ENCODE measurements at places on chromosomes 4 and X.

GRCh38 chr4:76194325-76194724, 19.3 kb downstream of the SCARB2 start:
- no peak for DNase-seq

GRCh38 chrX:15293451-15293850, 22.0 kb downstream of the ASB11 start:
- DNase-seq: no peak

GRCh38 chr4:72006586-72006985, 25.2 kb upstream of the NPFFR2 start:
- no peak for DNase-seq

GRCh38 chr4:176507845-176508533, 188.2 kb downstream of the SPCS3 start:
- no peak for DNase-seq

DNA sequence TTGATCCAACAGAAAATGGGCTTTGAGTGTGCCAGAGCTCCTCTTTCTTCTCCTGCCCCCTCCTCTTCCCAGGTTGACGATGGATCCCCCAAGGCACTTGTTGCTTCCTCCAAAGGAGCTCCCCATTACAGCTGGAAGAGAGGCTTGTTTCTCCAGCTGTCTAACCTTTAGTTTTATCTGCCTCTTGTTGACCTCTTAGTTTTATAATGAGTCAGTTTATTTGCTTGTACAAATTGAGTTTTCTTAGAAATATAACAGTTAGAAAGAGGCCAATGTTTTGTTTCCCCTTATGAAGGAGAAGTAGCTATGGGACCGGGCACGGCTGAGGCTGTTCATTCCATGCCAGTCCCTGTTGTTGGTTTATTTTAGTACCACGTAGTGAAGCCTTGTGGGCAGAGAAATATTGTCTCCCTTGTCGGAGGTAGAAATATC, 158.2 kb downstream of the SPRY1 start:
- no peak for DNase-seq

DNA sequence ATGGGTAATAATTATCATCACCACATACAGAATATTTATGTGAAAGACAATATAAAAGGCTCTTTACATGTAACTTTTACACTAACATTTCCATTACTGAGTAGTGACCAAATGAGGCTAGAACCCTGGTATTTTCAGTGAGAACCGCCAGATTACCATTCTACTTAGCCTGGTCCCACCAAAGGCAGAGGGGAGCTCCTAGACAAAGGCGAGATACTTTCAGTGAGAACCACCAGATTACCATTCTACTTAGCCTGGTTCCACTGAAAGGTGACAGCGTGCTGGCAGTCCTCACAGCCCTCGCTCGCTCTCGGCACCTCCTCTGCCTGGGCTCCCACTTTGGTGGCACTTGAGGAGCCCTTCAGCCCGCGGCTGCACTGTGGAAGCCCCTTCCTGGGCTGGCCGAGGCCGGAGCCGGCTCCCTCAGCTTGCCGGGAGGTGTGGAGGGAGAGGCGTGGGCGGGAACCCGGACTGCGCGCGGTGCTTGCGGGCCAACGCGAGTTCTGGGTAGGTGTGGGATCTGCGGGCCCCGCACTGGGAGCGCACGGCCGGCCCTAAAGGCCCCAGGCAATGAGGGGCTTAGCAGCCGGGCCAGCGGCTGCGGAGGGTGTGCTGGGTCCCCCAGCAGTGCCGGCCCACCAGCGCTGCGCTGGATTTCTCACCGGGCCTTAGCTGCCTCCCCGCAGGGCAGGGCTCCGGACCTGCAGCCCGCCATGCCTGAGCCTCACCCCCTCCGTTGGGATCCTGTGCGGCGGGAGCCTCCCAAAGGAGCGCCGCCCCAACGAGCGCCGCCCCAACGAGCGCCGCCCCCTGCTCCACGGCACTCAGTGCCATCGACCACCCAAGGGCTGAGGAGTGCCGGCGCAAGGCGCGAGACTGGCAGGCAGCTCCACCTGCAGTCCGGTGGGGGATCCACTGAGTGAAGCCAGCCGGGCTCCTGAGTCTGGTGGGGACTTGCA, 1276.1 kb downstream of the PCDH7 start:
- DNase-seq: no peak

- DNase-seq: no peak
Observed at GRCh38 chr4:2064276-2064991, 5.3 kb downstream of the NAT8L start.

DNA sequence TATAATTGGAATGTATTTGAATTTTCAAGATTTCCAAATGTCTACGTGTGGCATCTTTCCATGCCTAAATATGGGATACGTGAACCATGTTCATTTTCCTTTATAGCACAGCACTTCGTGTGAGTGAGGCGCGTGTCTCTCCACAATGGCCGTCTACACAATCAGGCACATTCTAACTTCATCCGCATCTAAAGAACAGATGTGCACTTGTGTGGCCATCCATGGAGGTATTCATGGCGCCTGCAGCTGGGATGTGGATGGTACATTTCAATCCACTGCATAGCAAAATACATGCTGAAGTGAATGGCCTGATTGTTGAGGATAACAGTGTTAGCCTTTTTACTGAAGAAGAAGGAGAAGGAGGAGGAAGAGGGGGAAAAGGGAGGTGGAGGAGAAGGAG, 34.5 kb upstream of the TRIM2 start:
- DNase-seq: no peak

DNA sequence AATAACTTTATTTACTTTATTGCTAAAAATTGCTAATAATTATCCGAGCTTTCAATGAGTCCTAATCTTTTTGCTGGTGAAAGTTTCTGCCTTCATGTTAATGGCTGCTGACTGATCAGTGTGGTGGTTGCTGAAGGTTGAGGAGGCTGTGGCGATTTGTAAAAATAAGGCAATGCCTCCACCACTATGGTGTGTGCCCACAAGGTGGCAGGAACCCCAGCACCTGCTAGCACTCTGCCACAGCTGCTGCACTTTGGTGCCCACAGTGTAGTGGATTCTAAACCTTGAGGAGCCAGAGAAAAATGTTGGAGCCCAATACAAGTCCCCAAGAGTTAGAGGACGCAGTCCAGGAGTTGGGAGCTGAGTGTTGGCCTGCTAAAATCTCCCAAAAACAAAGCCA, 1237.1 kb downstream of the PCDH19 start:
- no peak for DNase-seq

GRCh38 chrX:374596-374995, 12.1 kb downstream of the PPP2R3B start:
- no peak for DNase-seq

DNA sequence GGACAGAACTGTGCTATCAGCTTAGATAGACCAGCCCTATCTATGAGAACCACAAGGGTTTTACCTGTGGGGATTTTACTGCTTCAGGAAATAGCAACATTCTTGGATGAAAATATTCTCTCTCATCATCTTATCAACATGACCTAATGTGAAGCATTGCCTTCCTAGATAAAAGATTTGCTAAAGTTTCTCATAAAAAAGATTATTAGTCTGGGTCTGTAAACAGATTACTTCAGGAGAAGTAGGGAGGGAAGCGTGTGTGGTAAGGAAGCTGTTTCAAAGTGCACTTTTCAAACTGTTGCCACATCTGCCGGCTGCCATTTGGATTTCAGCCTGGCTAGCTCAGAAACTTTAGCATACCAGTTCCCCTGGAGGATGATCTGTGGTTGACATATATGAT, at the start of gene NOX1:
NOX1 (minus strand) TSS at position 35 of the 400 bp plus-strand sequence. CDS start 220 bp downstream, outside the sequence.
- no peak for DNase-seq

DNA sequence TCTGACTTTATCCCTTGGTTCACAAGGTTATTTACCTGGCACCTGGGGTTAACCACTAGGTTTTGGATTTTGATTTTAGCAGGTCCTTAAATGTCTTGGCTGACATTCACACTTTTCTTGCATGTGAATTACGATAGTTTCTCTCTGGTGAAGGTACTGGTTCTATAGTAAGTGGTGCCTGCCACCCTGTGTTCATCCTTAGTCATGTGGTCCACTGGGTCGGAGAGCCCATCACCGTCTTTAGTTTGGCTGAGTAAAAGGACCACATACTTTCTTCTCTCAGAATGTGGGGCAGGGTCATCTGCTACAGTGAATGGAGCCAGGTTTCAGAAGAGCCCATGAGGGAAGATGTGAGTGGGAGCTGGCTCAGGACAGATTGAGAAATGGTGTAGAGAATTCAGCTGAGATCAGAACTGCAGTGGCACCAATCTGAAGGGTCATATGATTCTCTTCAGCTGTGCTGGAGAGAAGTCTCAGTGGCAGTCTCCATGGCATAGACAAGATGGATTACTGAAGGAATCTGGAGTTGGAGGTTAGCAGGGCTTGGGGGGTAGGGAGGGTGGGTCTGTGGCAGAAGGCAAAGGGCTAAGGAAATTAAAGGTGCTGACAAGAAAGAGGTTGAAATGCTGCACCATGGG, 310.4 kb downstream of the GPAT3 start:
- DNase-seq: no peak

- no peak for DNase-seq
Observed at GRCh38 chr4:110104661-110105060, 93.8 kb downstream of the ELOVL6 start.

DNA sequence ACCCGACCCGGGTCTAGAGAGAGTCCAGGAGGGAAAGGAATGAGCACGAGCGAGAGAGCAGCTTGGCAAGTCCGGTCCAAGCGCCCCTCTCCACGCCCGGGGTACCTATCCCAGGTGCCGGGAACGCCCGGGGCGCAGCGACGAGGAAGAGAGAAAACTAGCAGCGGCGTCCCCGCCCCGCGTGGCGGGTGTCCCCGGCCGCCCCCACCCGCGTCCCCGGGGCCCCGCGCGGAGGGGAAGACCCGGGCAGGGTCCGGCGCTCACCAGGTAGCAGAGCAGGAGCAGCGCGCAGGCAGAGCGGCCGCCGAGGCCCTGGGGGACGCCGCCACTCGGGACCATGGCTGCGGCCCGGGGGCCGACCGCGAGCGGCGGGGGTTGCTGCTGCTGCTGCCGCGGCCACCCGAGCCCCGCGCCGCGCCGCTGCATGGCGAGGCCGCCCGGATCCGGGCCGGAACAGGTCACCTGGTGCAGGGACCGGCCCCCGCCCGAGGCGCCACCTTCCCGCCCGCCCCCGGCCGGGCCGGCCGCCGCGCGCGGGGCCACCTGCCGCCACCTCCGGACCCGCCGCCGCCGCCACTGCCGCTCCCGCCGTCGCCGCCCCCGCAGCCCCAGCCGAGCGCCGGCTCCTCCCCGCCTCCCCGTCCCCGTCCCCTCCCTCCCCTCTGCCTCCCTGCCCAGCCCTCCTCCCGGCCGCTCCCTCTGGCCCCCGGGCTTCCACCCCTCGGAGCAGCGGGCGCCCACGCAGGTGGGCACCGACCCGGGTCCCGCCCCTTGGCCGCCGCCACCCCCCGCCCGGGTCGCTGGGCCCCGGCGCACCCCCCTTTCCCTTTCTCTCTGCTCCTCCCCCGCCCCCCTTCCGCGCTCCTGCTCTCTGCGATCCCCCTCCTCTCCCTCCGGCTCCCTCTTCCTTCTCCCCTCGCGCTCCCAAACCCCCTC, at the start of gene SEL1L3:
SEL1L3 (minus strand) TSS at position 578 of the 936 bp plus-strand sequence; CDS start at position 426, 152 bp downstream.
- DNase-seq: no peak

DNA sequence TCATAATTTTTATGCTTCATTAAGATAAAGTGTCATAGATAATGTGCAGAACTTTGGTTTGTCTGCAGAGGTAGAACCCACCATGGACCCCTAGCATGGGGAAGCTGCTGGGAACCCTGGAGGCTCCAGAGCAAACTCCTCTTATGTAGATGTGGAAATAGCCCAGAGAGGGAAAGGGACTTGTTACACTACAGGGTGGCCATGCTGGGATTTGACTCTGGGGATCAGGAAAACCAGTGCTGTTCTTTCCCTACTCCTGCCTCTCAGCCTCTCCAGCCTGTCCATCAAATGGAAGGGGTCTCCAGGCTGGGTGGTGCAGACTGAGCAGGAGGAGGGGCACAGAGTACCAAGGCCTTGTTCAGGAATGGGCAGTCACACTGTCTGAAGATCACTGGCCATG, 54.2 kb downstream of the MSX1 start:
- DNase-seq: no peak

DNA sequence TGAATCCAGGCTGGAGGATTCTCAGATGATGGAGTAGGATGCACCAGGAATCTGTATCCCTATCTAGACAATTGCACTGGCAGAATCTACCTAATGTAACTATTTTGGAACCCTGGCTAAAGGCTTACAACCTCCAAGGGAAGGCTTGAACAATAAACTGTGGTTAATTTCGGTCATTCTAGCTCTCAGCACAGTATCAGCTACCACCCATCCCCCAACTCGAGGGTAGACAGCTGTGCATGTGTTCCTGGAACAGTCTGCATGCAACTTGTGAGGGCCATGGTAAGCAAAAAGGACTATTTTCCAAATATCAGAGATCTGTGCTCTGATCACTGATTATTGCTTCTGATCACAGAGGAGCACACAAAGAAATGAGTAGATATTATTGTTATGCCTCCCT, 34.0 kb downstream of the ELF2 start:
- no peak for DNase-seq

- DNase-seq: no peak
Observed at GRCh38 chr4:30002341-30002740, 717.8 kb upstream of the PCDH7 start.

DNA sequence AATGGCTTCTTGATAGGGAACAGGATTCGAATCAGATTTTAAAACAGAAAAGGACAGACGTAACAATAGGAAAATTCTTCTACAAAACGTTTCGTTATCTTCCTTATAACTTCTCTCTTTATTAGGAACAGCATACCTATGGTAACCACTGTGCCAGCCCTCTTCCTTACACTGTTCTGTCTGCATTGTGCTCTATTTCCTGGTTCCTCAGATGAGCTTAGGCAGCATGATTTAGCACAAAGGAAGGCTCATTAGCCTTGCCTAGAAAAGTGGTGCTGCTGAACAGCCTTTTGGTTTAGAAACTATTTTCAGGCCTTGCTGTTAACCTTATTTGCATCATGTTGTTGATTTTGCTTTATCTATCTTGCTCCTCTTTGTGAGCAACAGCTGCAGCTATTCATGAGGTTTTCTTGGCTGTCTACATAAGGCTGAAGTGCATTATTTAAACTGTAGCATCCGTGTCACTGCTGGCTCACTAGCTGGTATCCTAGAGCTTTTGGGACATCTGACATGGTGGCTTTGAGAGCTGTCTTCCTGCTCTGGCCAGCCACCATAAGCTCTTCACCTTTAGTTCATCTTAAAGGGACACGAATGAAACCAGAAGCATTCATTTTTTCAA, 69.9 kb upstream of the NRK start:
- DNase-seq: no peak

GRCh38 chr4:184318852-184319251, 101.2 kb upstream of the ENPP6 start:
- no peak for DNase-seq

GRCh38 chr4:168484626-168485025, 4.3 kb upstream of the DDX60L start:
- DNase-seq: no peak
